Activated T-cell treated with anti-CD3 and anti-CD28 coated beads, Interleukin-2, amount 50 U/mL, for 72 hours (primary cell): ENCODE measurements at places on chromosomes 12 and 14.

GRCh38 chr12:115485503-115485902 is 792.0 kb downstream of the MED13L start:
- H3K4me3 ChIP-seq, result no peak overlapping the region
- H3K27me3 ChIP-seq, result no peaks in the 10 kb centered on the region
- DNase-seq, result no peak
- H3K36me3 ChIP-seq, result peaks cover 3% of the 10 kb centered on the region
- H3K4me1 ChIP-seq, result no peaks in the 10 kb centered on the region
- no peak overlapping the region for H3K27ac ChIP-seq

DNA sequence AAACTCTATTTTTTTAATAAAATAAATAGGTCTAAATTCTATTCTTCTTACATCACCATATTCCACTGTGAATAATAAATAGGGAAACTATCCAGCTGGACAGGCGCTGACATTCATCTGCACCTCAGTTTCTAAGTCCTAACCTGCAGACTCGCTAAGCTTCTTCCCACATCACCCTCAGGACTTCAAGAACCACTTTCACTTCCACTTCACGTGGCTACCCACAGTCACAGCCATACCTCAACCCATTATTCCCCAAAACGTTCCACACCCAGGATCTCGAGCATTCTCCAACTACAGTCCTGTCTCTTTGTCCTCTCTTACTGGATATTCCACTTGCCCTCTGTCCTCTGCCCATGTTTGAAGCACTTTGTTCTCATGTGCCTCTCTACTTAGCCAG is 71.1 kb downstream of the C2CD5 start:
- peaks cover 24% of the 10 kb centered on the region for H3K4me1 ChIP-seq
- H3K4me3 ChIP-seq, result no peak overlapping the region
- peaks cover 16% of the 10 kb centered on the region for H3K36me3 ChIP-seq
- no peaks in the 10 kb centered on the region for H3K27me3 ChIP-seq
- no peak overlapping the region for H3K27ac ChIP-seq

DNA sequence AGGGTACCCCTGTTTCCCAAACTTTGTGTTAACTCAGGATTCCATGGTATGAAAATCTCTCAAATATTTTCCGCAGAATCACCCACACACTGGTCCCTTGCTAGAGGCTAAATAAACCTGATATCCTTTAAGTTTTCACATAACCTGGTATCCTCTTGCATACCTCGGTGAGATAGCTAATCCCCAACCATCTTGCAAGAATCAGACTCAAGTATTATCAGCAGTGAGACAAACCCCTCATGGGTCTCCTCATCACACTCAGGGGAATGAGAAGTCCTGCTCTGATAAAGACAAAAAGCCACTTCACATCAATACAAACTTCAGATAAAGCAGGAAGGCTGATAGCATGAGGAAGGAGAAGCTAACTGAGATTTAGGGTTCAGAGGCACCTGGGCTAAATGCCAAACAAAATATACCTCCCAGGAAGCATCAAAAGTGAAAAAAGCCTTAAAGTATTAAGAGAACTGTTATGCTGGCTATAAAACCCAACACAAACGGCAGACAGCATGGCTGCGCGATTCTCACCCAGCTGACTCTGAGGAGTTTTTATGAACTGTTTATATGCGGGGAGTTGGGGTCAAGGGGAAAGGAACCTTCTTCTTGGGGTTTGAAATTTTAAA is 96.5 kb downstream of the FOXN3 start:
- no peak for DNase-seq
- H3K4me1 ChIP-seq, result peaks cover 49% of the 10 kb centered on the region
- peaks cover 11% of the 10 kb centered on the region for H3K36me3 ChIP-seq
- H3K27me3 ChIP-seq, result no peaks in the 10 kb centered on the region
- no peak overlapping the region for H3K4me3 ChIP-seq

- no peak overlapping the region for H3K4me3 ChIP-seq
- no peaks in the 10 kb centered on the region for H3K36me3 ChIP-seq
- peaks cover 7% of the 10 kb centered on the region for H3K4me1 ChIP-seq
- H3K27ac ChIP-seq, result no peak overlapping the region
- peaks cover 5% of the 10 kb centered on the region for H3K27me3 ChIP-seq
- no peak for DNase-seq
Measured at GRCh38 chr14:99924379-99924778, 131.2 kb downstream of the EML1 start.

GRCh38 chr12:15837141-15837790 is 44.9 kb upstream of the STRAP start:
- DNase-seq, result no peak
- H3K36me3 ChIP-seq, result no peaks in the 10 kb centered on the region
- no peak overlapping the region for H3K4me3 ChIP-seq
- peaks cover 26% of the 10 kb centered on the region for H3K27me3 ChIP-seq

GRCh38 chr12:113949321-113950305 is 16.5 kb downstream of the RBM19 start:
- H3K4me3 ChIP-seq, result no peak overlapping the region
- no peak overlapping the region for H3K27ac ChIP-seq
- no peaks in the 10 kb centered on the region for H3K27me3 ChIP-seq
- peaks cover 11% of the 10 kb centered on the region for H3K36me3 ChIP-seq
- no peaks in the 10 kb centered on the region for H3K4me1 ChIP-seq

GRCh38 chr12:54026640-54027441 is 1.4 kb upstream of the HOXC6 start:
- no peak for DNase-seq
- peaks cover 95% of the 10 kb centered on the region for H3K27me3 ChIP-seq
- peaks cover 22% of the 10 kb centered on the region for H3K4me1 ChIP-seq
- peak overlapping the region; percentile 64 for H3K4me3 ChIP-seq
- H3K36me3 ChIP-seq, result no peaks in the 10 kb centered on the region
- no peak overlapping the region for H3K27ac ChIP-seq

GRCh38 chr14:54147282-54147681 is 190.7 kb upstream of the BMP4 start:
- no peak overlapping the region for H3K4me3 ChIP-seq
- no peak overlapping the region for H3K27ac ChIP-seq
- DNase-seq, result no peak
- peaks cover 9% of the 10 kb centered on the region for H3K27me3 ChIP-seq
- H3K36me3 ChIP-seq, result no peaks in the 10 kb centered on the region

- H3K4me3 ChIP-seq, result no peak overlapping the region
- H3K4me1 ChIP-seq, result peaks cover 18% of the 10 kb centered on the region
- DNase-seq, result no peak
- no peak overlapping the region for H3K27ac ChIP-seq
- H3K36me3 ChIP-seq, result peaks cover 5% of the 10 kb centered on the region
- no peaks in the 10 kb centered on the region for H3K27me3 ChIP-seq
Measured at GRCh38 chr12:108843187-108843586, 14.2 kb downstream of the SSH1 start.

GRCh38 chr14:97719931-97720330 is 922.7 kb downstream of the VRK1 start:
- peaks cover 60% of the 10 kb centered on the region for H3K4me1 ChIP-seq
- H3K27me3 ChIP-seq, result no peaks in the 10 kb centered on the region
- no peak for DNase-seq
- H3K27ac ChIP-seq, result peak overlapping the region; percentile 55
- peak overlapping the region; percentile 72 for H3K4me3 ChIP-seq

DNA sequence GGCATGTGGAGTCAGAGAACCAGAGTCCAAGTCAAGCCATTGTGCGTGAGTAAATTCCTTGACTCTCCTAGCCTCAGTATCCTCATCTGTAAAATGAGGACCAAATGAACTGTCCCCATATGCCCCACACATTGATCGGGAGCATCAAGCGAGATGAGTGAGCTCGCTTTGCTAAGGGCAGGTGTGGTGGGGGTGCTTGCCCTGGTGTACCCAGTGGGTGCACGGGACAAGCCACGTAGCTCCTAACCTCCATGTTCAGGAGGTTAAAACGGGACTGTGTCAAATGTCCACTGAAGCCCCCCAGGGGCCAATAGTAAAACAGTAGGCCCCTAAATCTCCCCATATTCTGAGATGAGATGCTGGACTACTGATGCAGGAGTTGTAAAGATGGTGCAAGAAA is 60.9 kb downstream of the SERPINA3 start:
- DNase-seq, result no peak
- no peaks in the 10 kb centered on the region for H3K4me1 ChIP-seq

DNA sequence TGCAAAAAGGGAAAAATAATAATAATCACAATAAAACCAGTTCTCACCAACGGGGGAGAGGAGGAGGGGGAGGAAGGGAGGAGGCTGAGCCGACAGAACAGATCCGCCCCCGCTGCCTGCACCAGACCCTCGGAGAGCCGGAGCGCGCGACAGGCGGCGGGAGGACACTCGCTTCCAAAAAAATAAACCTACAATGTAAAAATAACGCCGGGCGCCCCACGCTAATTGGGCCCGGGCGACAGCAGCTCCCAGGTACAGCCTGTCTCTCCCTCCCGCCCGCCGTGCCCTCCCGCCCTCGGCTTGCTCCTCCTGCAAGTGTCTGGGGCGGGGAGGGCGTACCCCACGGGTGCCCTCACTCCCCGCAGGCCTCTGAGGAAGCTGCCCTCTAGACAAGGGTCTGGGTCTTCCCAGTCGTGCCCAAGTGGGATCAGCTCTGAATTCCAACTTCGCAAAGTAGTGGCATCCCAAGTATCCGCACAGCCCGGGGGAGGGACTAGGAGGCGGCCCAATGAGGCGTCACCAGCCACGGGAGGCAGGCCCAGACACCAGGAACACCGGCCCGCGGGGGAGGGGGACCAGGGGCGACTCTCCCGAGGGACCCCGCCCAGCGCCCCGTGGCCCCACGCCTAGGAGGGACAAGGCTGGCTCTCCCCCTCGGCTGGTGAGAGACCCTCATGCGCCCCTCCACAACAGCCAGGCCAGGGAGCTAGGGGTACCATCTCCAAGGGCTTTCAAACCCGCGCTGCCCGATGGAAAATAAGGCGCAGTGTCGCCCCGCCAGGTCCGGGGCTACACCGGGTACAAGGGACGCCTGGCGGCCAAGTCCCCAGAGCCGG is 1.0 kb downstream of the NCOR2 start:
- peak; percentile 67 for DNase-seq
- H3K4me3 ChIP-seq, result peak overlapping the region; percentile 91
- peaks cover 48% of the 10 kb centered on the region for H3K4me1 ChIP-seq
- no peaks in the 10 kb centered on the region for H3K27me3 ChIP-seq
- H3K27ac ChIP-seq, result no peak overlapping the region

DNA sequence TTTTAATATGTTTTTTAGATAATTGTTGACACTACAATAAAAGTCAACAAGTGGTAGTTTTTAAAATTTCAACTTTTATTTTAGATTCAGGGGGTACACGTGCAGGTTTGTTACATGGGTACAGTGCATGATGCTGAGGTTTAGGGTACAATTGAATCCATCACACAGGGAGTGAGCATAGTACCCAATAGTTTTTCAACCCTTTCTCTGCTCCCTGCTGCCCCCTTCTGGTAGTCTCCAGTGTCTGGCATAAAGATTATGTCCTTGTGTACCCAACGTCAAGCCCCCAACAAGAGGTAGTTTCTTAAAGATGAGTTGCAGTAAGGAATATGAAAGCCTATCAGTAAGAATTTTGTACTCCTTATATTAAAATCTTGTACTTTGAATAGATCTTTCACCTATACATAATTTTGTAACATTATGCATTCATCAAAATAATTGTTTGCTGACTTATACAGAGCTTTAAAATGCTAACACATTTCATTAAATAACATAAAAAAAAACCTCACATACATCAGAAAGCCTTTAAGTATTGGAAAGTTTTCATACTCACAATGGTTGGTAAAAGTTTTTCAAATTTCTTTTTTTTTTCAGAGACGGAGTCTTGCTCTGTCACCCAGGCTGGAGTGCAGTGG is 5.4 kb upstream of the RALGAPA1 start:
- peak; percentile 86 for DNase-seq
- no peak overlapping the region for H3K4me3 ChIP-seq
- H3K4me1 ChIP-seq, result peaks cover 6% of the 10 kb centered on the region
- no peaks in the 10 kb centered on the region for H3K27me3 ChIP-seq
- H3K27ac ChIP-seq, result no peak overlapping the region

GRCh38 chr12:47938594-47938993 is 24.8 kb upstream of the TMEM106C start:
- H3K4me1 ChIP-seq, result peaks cover 9% of the 10 kb centered on the region
- no peak for DNase-seq
- H3K27ac ChIP-seq, result no peak overlapping the region
- no peaks in the 10 kb centered on the region for H3K36me3 ChIP-seq
- peaks cover 19% of the 10 kb centered on the region for H3K27me3 ChIP-seq
- no peak overlapping the region for H3K4me3 ChIP-seq

GRCh38 chr12:27133022-27133590 is 50.7 kb upstream of the C12orf71 start:
- no peaks in the 10 kb centered on the region for H3K4me1 ChIP-seq
- no peaks in the 10 kb centered on the region for H3K36me3 ChIP-seq
- no peak overlapping the region for H3K4me3 ChIP-seq
- DNase-seq, result no peak
- no peak overlapping the region for H3K27ac ChIP-seq

DNA sequence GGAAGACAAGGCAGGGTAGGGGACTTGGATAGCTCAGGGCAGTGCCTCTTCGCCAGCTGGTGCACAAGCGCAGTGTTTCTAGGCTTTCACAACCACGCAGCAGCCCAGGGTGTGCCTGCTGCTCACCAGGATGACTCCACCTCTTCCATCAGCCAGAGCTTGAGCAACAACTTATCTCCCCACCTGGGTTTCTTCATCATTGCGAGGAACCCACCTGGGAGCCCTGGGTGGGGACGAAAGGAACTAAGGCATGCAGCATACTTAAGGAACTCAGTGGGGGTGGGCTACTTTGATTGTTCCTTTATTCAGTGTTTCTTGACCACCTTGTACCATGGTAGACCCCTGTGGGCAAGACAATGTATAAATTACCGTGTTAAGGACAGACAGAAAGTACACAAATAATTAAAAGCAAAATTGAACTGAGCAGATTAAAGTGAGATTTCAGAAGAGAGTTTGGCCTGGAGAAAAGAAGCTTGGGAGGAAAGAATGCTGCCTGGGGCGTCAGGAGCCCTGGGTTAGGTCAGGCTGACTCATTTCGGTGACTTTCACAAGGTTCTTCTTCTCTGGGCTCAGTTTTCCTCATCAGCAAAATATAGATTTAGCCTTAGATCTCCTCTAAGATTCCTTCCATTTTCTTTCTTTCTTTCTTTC is 22.9 kb downstream of the KRT18 start:
- no peak overlapping the region for H3K4me3 ChIP-seq
- peaks cover 16% of the 10 kb centered on the region for H3K27me3 ChIP-seq
- H3K27ac ChIP-seq, result no peak overlapping the region

DNA sequence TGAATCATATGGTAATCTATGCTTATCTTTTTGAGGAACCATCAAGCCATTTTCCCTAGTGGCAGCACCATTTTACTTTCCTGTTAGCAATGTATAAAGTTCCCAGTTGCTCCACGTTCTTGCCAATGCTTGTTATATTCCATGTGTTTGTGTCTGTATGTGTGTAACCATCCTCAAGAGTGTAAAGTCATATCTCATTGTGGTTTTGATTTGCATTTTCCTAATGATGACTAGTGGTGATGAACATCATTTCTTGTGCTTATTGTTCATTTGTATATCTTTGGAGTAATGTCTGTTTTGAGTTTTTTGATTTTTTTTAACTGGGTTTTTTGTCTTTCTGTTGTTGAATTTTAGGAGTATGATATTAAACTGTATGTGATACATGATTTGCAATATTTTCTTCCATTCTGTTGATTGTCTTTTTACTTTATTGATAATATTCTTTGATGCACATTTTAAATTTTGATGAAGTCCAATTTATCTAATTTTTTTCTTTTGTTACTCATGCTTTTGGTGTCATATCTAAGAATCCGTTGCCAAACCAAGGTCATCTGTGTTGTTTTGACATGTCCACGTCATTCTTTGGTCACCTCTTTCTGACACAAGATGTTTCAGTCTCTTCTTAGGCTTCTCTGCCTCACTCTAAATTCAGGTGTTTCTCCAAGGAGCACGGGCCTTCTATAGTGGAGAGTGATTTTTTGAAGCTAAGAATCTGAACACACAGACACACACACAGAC is 36.1 kb downstream of the PPHLN1 start:
- peak overlapping the region; percentile 2 for H3K4me3 ChIP-seq
- H3K27ac ChIP-seq, result peak overlapping the region; percentile 67
- DNase-seq, result no peak
- H3K36me3 ChIP-seq, result peaks cover 14% of the 10 kb centered on the region
- H3K4me1 ChIP-seq, result peaks cover 32% of the 10 kb centered on the region
